ENCODE measurements at places on chromosomes 2 and 18.

- ATAC-seq: no peak
These were observed 257.7 kb downstream of the PRKCE start for GRCh38 chr2:45909171-45909565.

- ATAC-seq: no peak
These were observed 766.8 kb upstream of the FAM98A start for GRCh38 chr2:34365932-34366331.

- peak; percentile 25 for ATAC-seq
These were observed 367 bp downstream of the TGFA start for GRCh38 chr2:70553334-70553583.

DNA sequence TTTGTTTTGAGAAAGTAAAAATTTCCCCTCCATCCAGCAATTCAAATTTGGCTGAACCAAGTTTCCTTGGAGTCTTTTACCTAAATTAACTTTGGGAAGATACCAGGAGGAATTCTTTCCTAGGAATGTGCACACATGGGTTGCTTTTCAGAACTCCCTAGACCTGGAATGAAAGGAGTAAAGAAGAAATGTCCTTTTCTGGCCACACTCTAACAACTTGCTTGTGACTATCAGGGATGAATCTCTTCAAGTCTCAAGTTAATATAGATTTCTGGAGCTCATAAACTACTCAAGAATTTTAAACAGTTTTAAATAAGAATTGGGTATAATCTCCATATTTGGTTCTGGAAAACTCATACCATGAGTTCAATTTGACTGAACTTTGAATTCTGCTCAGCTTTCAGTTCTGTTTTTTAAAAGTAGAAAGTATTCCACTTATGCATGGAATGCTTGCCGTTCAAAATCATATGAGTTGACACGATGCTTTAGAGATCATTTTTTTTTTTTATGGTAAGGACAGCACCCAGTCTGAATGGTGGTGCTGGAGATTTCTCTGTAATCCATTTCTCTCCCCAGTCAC, 7.7 kb downstream of the RASGRP3 start:
- peak; percentile 6 for ATAC-seq

DNA sequence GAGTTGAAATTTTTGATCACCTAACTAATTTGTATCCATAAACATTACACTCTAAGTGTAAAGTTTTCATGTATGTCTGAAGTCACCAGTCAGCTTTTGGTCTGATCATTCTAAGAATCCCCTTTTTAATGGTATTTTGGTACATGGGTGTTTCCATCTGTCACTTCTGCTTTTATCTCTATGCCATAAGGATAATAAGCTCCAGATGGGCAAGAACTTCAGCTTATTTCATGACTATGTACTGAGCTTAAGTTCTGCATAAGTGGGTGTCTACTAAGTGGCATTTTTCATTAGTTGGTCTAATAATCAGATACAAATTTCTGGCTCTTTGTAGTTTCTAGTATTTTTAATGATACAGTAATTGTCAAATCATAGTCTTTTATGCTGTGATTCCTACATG, 20.4 kb downstream of the UBXN4 start:
- no peak for ATAC-seq

- ATAC-seq: no peak
These were observed 36.6 kb downstream of the INO80D start for GRCh38 chr2:206049392-206049791.

DNA sequence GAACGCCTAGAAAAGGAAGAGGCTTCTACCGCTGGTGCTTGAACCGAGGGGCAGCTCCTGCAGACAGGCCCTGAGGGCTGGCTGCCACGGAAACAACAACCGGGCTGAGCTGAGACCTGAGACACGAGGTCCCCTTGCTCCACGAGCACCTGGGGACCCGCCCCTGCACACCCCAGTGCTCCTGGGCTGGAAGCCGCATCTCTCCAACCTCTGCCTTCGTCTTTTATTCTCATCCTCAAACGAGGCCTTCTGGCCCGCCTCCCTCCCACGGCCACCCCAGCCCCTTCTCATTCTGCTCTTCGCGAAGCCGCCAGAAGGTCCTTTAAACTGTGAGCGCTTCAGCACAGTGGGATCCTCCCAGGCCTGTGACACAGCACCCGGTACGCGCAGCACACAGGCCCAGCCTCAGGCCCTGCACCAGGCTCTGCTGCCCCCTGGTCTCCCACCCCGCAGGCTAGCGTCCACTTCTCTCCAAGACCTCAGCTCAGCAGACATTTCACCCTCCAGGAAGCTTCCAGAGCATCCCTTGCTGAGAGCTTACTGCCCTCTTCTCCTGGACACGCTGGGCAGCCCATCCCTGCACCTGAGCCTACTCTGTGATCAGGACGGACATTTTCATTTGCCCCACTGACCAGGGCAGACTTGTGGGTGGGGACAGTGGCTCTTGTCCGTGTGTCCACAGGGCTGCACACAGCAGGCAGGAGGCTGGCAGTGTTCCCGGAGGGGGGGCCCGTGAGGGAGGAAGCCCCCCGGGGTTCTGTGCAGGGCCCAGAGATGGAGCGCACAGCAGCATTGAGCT, 149.7 kb downstream of the PXDN start:
- no peak for ATAC-seq

- no peak for ATAC-seq
These were observed 66.4 kb upstream of the NCK2 start for GRCh38 chr2:105678346-105678745.

DNA sequence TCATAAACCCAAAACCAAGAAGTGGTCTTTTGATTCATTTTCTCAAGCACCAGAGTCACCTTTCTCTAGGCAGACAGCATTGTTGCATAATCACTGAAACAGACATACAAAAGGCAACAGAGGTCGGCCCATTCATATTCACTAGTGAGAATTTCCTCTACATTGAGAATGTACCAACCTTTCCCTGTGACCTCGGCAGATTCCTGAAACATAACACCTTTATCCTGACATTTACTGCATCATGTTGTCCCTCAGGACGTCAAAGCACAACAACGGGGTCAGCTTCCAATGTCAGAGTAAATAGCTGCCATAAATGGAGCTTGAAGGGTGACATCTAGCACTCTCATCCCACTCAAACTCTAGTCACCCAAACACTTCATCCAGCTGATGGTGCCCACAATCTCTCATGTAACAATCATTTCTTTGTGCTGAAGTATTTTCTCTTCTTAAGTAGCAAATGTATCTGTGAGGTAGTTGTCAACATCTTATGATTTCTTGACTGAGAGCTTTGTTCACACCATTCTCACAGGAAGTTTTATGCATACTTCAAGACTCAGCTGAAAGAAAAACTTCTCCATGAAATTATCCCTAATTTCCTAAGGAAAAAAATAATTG, 802.6 kb upstream of the CHAC2 start:
- no peak for ATAC-seq

- ATAC-seq: no peak
These were observed 150.9 kb downstream of the ESCO1 start for GRCh38 chr18:21449367-21450290.

DNA sequence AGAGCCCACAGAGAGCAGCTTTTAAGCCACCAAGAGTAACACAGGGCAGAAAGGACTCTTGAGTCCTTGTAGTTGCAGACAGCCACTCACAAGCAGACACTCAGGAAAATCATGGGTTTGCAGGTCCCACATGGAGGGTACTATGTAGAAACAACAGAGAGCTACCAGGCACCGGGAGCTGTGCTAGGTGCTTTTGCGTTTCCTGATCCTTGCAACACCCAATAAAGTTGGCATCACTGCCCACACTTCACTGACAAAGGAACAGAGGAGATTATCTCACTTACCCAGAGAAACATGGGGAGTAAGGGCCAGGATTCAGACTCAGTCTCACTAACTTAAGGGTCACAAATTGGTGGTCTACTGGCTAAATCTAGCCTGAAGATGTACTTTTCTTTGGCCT, 32.5 kb upstream of the BZW1 start:
- no peak for ATAC-seq

DNA sequence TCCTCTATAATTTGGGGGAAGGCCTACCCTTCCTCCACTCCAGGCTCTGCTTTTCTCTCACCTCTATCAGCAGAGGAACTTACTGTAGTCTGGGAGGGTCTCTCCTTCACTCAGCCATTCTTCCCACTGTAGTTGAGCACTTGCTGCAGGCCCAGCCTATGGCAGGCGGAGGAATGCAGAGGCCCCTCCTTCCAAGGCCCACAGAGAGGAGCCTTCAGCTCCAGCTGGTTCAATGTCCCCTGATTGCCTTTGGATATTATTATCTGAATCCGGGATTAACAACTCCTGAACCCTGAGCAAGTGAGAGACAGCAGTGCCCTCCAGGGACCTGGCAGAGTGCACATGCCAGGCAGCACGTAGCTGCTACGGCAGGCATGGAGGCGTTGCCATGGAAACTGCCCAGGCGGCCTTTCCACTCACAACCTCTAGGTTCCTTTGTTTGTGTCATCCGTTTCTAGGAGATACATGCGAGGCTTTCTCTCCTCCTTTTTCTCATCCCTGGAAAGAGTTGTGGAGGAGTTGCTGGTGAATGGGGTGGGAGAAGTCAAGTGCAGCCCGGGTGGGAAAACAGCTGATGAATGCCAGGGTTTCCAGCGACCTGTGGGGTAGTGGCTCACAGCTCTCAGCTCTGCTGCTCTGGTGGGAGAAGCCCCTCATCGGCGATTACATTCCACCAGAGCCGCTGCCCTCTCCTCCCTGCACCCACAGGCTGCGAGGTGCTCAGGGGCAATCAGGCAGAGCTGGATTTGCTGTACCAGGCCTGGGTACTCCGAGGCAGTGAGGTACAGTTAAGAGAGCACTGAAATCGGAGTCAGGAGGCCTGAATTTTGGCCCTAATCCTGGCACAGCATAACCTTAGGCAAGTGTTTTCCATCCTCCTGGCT, 55.3 kb upstream of the HK2 start:
- ATAC-seq: no peak

DNA sequence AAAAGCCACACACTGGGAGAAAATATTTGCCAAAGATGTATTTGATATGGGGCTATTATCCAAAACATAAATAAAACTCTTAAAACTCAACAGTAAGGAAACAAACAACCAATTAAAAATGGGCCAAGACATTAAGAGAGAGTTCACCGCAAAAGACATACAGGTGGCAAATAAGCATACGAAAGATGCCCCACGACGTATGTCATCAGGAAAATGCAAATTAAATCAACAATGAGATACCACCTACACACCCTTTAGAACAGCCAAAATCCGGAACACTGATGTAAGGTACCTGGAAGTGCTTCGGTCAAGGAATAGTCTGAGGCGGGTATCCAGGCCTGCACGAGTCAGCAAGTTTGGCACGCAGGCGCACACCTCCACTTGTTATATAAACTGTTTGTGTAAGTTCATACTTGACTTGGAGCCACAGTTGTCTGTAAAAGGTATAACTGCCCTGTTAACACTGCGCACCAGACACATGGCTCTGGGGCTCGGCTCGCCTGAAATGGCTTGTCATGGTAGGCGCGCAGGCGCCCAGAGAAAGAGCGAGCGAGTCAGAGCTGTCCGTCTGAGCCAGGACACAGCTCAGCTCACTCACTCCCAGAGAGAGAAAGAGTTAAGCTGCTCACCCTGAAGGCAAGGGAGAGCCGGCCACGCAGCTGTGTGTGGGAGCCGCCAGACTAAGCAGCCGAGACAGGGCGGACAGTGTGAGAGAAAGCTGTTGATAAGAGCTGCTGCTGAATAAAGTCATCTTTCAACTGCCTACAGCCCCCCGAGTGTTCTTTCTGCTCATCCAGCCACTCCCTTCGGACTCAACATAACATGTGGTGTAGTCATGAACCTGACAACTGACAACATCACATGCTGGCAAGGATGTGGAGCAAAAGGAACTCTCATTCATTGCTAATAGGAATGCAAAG, 87.3 kb downstream of the HNRNPLL start:
- ATAC-seq: no peak

Measured in activated CD4-positive, CD25-positive, alpha-beta regulatory T cell treated with anti-CD3 and anti-CD28 coated beads, Interleukin-2, amount 50 U/mL, for 24 hours (primary cell).